Right ventricle myocardium superior (tissue), 1 donor: ENCODE measurements at places on chromosomes 12 and 14.

DNA sequence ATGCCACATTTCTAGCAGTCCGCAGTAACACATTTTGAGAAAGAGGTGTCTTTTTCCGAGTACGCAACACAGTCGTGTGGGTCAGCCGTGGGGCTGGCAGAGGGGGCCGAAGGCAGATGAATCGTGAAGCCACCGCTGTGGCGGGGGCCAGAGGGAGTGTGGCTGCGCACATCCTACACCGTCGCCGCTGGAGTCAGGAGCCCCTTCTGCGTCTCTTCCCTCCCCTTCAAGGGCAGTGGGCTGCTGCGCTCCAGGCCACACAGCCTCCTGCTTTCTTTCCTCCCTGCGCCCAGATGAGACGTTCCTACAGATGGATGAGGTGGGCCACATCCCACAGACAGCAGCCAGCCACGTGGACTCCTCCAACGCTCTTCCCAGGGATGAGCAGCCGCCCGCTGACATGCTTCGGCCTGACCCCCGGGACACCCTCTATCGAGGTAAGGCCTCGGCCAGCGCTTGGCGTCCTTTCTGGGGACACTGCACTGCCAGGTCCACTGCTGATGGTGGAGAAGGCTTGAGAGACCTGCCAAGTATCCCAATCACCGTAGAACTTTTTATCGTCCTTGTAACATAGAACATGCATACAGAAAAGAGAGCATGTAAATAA is 89.8 kb downstream of the B4GALNT3 start:
- DNase-seq = peak; percentile 62

DNA sequence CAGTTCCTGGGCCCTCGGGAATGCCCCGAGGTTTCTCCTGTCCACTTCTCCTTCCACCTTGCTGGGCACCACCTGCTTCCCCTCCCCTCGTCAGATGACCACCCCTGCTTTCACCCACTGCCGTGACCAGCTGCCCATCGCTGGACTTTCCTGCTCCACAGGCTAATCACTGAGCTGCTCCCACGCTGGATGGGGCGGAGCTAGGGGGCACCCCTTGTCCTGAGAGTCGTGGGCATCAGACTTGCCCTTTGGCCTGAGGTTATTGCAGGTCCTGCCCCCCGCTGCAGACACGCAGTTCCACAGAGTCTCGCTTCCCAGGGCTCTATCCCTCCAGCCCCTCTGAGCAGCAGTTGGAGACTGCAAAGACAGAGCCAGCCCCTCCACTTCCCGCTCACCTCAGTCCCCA is 427 bp downstream of the SLC6A12 start:
- no peak for DNase-seq

GRCh38 chr12:92927436-92928281 is 1.4 kb downstream of the EEA1 start:
- DNase-seq = no peak

GRCh38 chr14:68822132-68822651 is 29.3 kb upstream of the ZFP36L1 start:
- DNase-seq = no peak

GRCh38 chr14:88227693-88228092 is 95.4 kb downstream of the KCNK10 start:
- DNase-seq = no peak

DNA sequence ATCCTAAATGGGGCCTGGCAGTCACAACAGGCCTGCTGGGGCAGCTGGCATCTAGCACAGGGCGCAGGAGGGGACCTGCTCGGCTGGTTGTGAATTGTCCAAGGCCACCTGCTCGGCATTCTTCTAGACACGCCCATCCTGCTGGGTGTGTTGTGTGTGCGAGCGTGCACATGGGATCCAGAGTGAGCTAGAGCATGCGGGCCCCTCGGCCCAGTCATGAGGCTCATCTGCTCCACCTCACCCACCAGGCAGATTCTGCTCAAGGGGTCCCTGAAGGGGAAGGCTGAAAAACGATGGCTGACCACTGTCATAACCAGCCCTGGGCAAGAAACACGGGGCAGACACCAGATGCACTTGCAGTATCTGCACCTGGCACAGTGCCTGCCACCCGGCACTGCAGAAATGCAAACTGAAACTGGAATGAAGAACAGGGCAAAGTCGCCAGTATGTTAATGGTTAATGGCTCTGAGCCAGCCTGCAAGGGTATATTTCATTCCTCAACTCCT is 31.8 kb downstream of the MAX start:
- DNase-seq = no peak

- DNase-seq = no peak
Observed at GRCh38 chr12:62712681-62713573, 222.0 kb downstream of the PPM1H start.

DNA sequence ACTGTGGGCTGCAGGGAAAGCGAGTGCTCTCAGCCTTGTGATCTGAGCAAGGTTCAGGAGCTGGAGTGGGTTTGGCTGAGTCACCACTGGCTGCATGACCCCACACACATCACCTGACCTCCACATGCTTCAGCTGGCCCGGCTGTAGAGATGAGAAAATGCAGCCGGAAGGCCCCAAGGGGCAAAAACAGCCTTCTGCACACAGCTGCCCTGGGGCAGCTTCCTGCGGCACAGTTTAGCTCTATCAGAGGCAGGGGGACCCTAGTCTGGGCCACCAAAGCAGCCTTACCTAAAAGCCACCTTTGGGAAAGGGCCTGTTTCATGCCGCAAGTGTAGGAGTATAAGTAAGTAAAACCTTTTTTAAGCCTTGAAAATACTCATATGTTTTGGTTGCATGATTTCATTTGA is 123.3 kb downstream of the SSPN start:
- DNase-seq = peak; percentile 55

GRCh38 chr12:111429828-111430432 is 24.2 kb downstream of the SH2B3 start:
- peak; percentile 42 for DNase-seq

- no peak for DNase-seq
Observed at GRCh38 chr14:90837355-90837754, 21.1 kb upstream of the TTC7B start.

DNA sequence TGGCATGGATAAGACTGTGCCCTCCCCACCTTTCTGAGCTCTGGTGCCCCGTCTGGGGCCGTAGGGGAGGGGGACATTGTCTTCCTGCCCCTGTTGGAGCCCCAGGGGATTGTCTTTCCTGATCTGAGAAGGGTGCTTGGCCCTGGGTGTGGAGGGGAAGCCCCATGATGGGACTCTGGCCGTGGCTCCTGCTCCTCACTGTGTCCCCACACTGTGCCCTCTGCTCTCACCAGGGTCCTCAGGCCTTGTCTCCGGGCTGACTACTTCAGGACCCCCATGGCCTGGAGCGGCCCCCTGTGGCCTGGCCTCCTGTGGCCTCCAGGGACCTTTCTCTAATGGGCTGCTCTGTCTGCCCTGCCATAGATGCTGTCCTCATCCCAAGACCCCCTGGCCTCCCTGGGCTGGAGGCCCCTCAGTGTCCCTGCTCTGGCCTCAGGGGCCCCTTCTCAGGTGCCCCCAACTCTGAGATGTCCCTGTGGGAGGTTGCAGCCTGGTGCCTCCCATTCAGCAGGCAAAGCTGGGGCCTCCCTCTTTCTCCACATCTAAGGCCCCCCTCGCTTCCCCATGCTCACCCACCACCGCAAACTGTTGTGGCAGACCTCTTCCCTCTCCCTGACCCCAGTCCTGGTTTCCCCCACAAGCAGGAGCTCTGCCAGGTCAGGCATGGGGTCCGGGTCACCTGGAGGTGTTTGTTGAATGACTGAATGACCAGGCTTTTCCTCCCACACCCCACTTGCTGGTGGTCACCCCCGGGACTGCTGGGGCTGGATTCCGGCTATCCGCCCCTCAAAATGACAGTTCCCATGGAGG is 4.0 kb downstream of the KIF26A start:
- peak; percentile 13 for DNase-seq

DNA sequence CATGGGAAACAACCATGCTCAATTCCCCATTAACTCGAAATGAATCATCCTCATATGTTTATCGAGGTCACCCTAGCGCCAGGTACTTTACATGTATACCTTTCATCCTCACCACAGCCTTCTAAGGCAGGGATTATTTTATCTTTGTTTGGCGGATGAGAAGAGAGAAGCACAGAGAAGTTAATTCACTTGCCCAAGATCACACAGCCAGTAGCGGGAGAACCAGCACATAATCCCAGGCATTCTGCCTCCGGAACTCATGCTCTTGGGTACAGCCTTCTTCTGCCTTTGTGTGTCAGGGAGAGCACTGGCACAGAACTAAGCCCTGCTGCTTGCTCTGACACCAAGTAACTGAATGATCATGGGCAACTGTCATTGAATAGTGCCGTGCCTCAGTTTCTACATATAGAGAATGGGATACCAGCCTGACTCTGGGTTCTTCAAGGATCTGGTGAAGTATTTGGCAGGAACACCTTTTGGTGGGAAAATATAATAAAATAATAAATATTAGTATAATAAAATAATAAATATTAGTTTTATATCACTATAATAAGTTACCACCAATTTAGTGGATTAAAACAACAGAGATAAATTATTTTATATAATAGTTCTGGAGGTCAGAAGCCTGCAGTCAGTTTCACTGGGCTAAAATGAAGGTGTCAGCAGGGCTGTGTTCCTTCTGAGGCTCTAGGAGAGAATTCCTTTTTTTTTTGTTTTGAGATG is 220.9 kb downstream of the AACS start:
- DNase-seq = no peak

GRCh38 chr14:51981218-51981854 is 8.0 kb upstream of the RTRAF start:
- no peak for DNase-seq

DNA sequence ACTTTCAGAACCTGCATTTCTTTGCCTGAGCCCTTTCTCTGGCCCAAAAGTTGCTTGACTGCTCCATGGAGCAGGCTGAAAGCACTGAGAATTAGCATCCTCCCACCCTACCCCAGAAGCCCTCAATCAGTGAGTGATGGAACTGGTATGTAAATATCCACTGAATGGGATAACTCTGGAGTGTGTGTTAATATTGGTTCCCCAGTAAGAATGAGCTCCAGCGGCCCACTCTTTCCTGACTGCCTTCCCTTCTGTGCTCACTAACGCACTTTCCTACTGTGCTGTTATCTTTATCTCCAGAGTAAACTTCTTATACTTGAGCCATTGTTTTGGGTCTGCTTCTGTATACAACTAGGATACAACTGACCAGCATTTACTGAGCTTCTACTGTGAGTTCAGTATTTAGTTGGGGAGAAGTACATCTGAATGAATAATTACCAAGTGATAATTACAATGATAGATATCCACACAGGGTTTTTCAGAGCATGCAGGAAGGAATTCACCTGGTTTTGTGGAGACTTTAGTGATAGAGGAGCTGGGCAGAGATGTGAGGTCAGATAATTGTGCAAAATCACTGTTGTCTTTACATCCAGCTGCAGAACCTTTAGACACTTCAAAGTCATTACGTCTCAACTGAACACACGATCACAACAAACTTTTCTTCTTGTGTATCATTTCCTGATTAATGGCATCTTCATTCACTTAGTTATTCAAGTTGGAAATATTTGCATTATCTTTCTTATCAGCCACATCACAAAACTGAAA is 149.2 kb upstream of the BTG1 start:
- DNase-seq = no peak

GRCh38 chr12:103864710-103865109 is 23.7 kb upstream of the NT5DC3 start:
- no peak for DNase-seq

DNA sequence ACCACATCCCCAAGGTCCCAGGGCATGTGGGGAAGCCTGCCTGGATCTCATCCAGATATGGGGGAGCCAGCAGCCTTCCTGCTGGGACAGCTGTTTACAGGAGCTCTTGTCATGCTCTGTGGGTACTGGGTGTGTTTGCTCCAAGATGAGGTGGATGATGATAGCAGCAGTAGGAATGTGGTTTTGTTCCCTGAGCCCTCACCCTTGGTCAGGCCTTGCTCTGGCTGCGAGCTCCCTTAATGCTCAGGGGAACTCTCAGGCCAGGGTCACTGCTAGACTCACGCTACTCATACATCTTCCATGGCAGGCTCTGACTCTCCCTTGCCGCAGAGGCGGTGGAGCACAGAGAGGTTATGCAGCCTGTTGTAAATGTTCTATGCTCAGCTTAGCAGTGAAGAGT is 990.3 kb downstream of the AACS start:
- DNase-seq = no peak

DNA sequence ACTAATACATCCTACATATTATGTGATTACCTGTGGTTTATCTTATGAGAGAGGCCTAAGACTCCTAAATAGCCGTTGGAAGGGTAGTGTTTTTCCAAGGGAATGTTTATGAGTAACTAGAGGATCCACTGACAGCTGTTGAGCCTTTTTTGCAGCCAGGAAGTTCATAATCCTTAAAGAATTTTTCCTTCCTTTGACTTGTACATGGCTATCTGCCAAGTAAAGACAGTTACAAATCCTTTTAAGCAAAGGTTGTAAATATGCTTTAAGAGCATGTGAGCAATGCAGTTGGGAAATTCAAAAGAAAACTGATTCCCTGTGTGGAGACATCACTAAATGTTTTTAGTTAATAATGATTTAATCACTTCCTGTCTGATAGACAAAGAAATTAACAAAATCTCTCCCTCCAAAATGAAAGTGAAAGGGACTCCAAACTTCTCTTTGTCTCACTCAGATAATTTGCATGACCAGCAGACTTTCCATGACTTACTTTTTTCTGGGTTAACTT is 333.8 kb downstream of the PDZRN4 start:
- no peak for DNase-seq

DNA sequence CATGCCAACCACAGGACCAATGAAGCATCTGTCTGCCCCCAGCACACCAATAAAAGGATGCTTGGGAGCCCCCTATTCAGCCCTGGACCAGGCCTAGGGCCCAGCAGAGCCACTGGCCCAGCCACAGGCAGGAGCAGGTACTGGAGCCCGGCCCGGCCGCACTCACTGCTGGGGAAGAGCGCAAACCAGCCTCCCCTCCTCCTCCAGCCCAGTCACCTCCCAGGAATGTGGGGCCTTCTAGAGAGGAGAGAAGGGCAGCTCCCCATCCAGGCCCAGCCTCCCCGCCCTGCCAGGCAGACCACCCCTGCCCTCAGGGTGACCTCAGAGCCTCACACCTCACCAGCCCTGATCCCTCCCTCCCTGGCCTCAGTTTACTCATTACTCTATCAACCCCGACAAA is 56.2 kb downstream of the CCNK start:
- DNase-seq = peak; percentile 62

GRCh38 chr14:64788706-64789105 is 84.5 kb downstream of the PLEKHG3 start:
- no peak for DNase-seq

DNA sequence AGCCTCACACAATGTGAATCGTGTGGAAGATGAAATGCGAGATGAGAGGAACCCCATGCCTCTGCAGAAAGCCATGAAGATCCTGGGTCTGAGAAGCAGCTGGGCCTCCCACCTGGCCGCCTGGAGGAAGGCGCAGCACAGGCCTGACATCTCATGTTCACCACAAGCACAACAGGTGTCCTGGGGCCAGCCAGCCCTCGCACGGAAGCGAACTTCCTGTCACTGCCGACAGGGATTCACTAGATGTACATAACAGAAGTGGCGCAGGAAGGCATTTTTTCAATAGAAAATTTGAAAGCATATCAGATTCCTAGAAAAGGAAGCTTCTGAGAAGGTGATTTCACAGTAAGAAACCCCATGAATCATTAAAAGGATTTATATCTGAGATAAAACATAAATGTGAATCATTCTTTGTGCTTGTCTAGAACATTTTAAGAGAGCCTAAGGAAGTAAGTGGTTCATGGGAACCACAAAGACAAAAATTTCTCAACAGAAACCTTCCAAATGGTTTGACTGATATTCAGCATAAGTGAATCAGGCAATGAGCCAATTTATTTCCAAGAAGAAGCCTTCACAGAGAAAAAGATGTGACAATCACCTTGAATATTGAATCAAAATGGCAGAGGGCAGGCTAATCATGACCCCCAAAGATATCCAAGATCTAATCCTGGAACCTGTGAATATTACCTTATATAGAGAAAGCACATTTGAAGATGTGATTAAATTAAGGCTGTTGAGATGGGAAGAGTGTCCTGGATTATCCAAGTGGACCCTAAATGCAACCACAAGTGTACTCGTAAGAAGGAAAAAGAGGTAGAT is 311.9 kb downstream of the DUSP6 start:
- DNase-seq = peak; percentile 46
